ENCODE measurements at places on chromosomes 13 and 19.

DNA sequence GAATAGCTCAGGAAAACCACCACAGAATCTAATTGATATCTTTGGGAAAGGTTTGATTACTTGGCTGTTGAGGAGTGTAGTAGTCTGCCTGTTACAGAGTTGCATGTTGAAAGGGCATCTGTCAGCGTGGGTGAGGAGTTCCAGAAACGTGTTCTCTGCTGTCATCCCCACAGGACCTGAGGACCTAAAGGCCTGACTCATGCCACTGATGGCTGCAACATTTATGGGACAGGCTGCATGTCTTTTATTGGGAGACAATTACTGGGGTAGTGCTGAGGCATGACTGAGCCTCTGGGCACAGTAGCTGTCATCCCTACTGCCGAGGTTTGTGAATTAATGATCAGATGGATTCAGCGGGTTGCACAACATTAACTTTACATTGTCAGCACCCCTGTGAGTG lies 525.9 kb downstream of the GPC6 start:
- no peak for DNase-seq

GRCh38 chr19:2477732-2478191 lies 1.8 kb downstream of the GADD45B start:
- peak; percentile 71 for DNase-seq

- DNase-seq = no peak
These were observed 347 bp upstream of the CLDN10 start for GRCh38 chr13:95552208-95552538.

GRCh38 chr19:16290692-16291091 lies 33.9 kb upstream of the KLF2 start:
- no peak for DNase-seq

GRCh38 chr19:18520848-18521691 lies 800 bp downstream of the ELL start:
- peak; percentile 55 for DNase-seq

GRCh38 chr19:31352296-31352781 lies 3.1 kb upstream of the TSHZ3 start:
- no peak for DNase-seq

- no peak for DNase-seq
These were observed 41.0 kb upstream of the GRTP1 start for GRCh38 chr13:113404723-113405471.

GRCh38 chr19:43934055-43934984 lies 762 bp downstream of the ZNF45 start:
- no peak for DNase-seq

GRCh38 chr13:77042566-77043177 lies 15.7 kb upstream of the FBXL3 start:
- DNase-seq = no peak

DNA sequence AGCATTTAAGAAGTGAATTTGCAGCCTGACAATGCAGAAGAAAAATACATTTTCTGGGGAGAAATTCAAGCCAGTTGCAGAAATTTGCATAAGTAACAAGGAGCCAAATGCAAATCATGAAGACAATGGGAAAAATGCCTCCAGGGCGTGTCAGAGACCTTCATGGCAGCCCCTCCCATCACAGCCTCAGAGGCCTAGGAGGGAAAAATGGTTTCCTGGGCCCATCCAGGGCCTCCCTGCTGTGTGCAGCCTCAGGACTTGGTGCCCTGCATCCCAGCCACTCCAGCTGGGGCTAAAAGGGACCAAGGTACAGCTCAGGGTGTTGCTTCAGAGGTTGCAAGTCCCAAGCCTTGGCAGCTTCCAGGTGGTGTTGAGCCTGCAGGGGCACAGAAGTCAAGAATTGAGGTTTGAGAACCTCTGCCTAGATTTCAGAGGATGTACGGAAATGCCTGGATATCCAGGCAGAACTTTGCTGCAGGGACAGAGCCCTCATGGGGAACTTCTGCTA lies 16.7 kb upstream of the ITM2B start:
- no peak for DNase-seq

- peak; percentile 18 for DNase-seq
These were observed 63.4 kb downstream of the MLLT1 start for GRCh38 chr19:6216236-6216995.

GRCh38 chr13:30159446-30159839 lies 147.9 kb downstream of the KATNAL1 start:
- DNase-seq = no peak

DNA sequence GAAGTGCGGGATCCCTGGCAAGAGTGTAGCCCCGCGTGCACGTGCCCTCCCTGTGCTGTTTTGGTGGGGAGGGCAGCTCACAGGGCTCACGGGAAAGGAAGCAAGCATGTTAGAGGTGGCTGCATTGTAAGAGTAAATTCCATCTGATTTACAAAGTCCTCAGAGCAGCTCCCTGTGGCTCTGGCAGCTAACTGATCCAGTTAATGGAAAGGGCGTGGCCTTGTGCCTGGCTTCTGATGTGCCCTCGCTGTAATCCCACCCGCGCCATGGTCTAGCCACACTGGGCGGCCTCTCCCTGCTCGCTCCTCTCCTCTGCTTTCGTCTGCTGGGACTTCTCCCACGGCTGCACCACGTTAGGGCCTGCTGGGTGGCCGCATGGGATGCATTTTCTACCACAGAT lies 258.5 kb downstream of the FGF9 start:
- DNase-seq = no peak

DNA sequence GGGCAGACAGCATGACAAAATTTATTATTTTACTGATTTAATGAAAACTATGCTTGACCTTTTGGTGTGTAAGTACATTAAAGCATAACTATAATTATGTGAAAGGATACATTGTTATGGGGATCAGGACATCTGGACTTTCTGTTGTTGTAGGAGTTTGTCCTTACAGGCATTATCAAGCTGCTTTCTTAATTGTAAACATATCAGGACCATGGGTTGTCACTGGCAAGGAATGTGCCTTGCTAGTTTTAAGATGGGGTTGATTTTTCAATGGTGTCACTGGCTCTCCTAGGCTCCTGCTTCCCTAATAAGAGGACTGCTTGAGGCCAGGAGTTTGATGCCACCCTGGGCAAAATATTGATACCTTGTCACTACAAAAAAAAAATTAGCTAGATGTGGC lies 32.6 kb downstream of the KBTBD6 start:
- no peak for DNase-seq

DNA sequence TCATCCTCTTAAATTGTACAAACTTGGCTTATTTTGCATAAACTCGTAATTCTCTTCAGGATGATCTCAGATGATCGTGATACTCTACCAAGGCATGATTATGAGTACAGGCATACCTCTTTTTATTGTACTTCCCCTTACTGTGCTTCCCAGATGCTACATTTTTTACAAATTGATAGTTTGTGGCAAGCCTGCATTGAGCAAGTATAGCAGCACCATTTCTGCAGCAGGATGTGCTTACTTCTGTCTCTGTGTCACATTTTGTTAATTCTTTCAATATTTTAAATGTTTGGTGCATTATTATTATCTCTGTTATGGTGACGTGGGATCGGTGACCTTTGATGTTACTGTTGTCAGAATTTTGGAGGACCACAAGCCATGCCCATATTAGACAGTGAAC lies 752.3 kb downstream of the PCDH9 start:
- DNase-seq = no peak

DNA sequence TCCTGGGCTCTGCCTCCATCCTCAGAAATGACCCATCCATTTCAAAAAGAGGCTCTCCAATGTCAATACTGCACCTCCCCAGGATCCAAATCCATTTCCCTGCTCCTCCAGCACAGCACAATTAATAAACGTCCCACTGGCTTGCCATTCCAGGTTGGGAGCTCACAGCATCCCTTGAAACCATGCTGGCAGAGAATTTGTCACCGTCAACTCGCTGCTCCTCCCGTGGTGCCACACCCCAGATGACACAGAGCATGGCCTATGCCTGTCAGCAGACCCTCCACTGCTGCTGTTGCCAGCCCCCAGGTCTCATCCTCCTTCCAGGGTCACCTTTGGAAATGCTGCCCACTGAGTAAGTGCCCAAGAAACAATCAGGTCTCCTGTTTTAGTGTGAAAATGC lies 53.0 kb upstream of the UQCRFS1 start:
- DNase-seq = no peak
